Activated CD8-positive, alpha-beta memory T cell treated with anti-CD3 and anti-CD28 coated beads for 4 hours (primary cell): ENCODE measurements at places on chromosomes 5 and 9.

DNA sequence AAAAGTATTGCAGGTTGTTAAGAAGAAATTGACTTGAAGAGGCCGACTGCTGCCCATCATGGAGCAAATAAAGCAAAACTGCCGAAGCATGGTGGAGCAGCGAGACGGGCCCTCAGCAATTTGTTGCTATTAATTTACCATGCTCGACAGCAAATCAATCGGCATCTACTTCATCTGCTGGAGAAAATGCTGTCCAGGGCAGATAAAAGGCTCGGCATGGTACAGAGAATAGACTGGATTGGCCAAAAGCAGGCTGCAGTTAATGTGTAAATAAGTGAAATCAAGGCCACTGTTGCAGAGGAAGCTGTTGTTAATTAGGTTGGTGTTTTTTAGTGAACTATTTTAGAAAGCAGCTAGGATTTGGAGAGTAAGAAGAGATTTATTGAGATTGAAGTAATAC is 8.3 kb downstream of the TLE4 start:
- no peak for DNase-seq

GRCh38 chr9:118567861-118568260 is 801.4 kb downstream of the BRINP1 start:
- DNase-seq: no peak

DNA sequence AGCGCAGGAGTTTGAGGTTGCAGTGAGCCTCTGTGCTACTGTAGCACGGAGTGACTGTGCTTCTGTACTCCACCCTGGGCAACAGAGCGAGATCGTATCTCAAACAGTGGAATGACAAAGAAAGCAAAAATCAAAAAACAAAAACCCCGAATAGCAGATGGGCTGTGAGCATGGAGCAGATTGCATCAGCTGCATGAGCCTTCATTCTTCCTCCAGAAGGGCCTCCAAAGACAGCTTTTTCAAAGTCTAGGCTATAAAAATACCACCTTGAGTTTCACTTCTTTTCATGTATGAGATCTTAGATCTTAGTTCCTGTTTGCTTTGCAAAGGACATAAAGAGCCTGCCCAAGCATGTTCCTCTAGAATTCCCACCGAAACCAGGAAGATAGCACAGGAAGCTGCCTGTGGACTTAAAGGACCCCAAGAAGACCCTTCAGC is 15.0 kb upstream of the HSPB3 start:
- no peak for DNase-seq

DNA sequence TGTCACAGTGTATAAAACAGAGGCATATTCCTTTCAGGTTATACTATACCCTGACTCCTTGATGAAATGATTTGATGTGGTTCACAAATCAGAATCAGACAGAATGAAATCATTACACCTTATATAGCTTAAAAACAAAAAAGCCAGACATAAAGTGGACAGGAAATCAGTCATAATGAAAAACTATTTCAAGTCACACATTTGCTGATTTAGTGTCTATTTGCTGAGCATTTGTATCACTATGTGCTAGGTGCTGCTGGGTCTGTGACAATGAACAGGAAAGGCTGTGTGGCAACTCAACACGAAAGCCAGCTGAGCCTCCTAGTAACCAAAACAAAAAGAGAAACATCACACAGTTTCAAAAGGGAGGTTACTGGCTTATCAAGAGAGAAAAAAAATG is 194.0 kb downstream of the EFNA5 start:
- no peak for DNase-seq

DNA sequence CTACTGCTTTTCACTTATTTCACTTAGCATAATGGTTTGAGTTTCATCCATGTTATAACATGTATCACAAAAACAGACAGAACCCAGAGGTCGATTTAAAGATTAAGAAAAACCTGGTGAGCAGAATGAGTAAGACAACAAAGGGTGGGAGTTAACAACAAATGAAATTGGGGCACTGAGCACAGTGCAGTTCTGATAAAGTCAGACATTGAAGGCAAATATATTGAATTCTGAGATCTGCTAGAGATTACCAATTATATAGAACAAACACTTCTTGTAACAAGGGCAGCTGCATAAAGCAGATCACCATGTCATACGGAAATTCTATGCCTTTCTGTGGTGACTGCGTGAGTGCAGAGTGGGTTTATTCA is 517.3 kb upstream of the RORB start:
- DNase-seq: no peak

- no peak for DNase-seq
Measured at GRCh38 chr5:169020102-169020501, 280.8 kb downstream of the SLIT3 start.

GRCh38 chr9:132726576-132727130 is 56.4 kb downstream of the GTF3C4 start:
- no peak for DNase-seq

- DNase-seq: no peak
Measured at GRCh38 chr5:113022661-113023060, 46.1 kb downstream of the DCP2 start.

GRCh38 chr9:70488793-70489105 is 74.3 kb upstream of the KLF9 start:
- DNase-seq: no peak

DNA sequence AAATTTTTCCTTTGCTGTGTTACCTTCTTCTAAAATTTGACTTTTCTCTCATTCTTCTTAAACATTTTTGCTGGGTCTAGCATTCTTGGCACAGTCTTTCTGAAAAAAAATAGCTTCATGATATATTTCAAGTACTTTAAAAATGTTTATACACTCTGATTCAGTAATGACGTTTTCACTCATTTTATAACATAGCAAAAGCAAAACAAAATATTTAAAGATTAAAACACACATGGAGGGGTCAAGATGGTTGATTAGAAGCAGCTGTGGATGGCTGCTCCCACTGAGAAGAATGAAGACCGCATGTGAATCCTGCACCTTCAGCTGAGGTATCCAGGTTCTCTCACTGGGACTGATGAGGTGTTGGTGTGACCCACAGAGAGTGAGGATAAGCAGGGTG is 188.2 kb downstream of the SGCD start:
- DNase-seq: no peak

- no peak for DNase-seq
Measured at GRCh38 chr5:115414406-115415142, 118.1 kb upstream of the CCDC112 start.

- no peak for DNase-seq
Measured at GRCh38 chr5:171336521-171337209, 27.6 kb downstream of the TLX3 start.

DNA sequence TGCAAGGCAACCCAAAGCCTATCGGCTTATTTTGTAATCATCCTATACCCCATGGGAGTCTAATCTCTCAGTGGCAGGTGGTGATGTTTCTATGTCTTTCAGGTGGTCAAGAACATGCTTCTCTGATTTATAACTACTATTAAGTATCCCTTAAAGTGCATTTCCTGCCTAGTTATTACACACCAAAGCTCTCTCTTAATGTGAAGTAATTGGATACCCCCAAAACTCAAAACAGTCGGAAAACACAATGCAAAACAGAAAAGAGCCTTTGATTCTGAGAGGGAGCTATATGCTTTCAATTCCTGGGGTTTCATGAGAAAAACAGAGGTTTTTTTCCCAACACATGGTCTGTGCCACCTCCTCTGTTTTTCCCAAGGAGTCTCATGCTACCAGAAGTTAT is 416.4 kb downstream of the CSNK1G3 start:
- no peak for DNase-seq

GRCh38 chr5:29992248-29992647 is 1201.2 kb upstream of the CDH6 start:
- DNase-seq: no peak

DNA sequence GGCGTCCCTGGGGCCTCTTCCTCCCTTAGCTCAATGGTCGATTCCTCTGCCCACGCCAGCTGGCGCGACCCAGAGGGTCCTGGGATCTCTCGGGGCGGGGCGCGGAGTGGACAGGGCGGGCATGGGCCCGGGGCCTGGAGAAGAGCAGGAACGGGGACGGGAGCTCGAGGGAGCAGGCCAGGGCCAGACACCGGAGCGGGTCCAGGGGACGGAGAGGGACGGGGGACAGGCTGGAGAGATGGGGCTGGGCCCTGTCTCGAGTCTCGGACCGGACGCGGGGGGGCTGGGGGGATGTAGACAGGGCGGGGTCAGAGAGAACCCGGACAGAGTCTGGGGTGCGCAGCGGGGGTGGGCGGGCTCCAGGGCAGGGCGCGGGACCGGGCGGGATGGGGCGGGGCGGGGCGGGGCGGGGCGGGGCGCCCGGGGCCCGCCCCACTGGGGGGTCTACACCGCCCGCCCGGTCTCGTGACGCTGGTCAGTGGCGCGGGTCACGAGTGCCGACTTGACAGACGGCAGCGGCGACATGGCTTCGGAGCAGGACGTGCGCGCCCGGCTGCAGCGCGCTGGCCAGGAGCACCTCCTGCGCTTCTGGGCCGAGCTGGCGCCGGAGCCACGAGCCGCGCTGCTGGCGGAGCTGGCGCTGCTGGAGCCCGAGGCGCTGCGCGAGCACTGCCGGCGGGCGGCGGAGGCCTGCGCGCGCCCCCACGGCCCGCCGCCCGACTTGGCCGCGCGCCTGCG is at the start of gene UAP1L1:
TSS of gene UAP1L1 (plus strand) at position 508 of the 738 bp plus-strand sequence. CDS start at position 524, 16 bp downstream.
- no peak for DNase-seq

DNA sequence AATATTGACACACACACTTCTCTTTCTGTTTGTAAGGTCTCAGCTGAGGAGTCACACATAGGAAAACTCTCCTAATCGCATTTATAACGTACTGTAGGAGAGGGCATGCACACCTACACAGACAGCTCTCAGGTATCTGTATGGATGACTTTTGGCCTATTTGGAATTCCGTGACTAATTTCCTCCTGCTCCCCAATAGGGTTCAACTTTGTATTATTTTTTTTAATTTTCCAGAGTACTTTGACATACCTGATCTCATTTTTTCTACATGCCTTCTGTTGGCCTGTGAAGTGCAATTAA is 195.9 kb downstream of the ARHGAP26 start:
- no peak for DNase-seq

- no peak for DNase-seq
Measured at GRCh38 chr5:146849694-146850303, 28.8 kb downstream of the PPP2R2B start.

GRCh38 chr5:3534997-3535396 is 60.6 kb upstream of the IRX1 start:
- no peak for DNase-seq
